ENCODE measurements at places on chromosomes 2 and 18.

DNA sequence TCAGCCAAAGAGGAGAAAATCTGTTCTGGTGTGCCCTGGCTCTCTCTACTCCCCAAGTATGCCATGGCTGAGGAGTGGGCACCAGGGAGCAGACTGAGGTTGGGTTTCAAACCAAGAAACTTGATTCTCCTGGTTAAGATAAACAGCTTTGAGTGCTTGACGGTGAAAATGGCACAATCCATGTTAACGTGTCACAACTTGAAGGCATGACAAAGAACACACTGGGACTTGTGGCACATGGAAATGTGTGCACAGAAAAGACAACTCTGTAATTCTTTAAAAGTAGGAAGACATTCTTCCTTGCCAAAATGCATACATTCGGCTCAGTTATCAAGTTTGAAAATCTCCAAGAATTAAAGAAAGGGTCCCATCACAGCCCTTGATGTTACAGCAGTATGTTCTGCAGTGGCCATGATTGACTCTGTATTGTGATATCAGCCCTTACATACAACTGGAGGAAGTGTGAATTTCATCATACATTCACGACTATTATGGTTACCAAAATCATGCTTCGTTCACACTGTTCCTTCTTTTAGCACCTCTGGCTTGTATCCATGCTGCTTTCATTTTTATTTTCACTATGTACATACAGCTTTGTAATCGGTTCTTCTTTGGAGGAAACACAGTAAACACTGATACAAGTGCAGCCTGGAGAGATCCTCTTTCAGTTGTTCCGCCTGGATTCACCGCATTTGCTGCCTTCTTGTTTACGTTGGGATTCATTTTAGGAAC lies 15.6 kb upstream of the ACTG2 start:
- no peak for DNase-seq

- DNase-seq: no peak
Measured at GRCh38 chr2:25976983-25977741, 5.1 kb downstream of the KIF3C start.

DNA sequence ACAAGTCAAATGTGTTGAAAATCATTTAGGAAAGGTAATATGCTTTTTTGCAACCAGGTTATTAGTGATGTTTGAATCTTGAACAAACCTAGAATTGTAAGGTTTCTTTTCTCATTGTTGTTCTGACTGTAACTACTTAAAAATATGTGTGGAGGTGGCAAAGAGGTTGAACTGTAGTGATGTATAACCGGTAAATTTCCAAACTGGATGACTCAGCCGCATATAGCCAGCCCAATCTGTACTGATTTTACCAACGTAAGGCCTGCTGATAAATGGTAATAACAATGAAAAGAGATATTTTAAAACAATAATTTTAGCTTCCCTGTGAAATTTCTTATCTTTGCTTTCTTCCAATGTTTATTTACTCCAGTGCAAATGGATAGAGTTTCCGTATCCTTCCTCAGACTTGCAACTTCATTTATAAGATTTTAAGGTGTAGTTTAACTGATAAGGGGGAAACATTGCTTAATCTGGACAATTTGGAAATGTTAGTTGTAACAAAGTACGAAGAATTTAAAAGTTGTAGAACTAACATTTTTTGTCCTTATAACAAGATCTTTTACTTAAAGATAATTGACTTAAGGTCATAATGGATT lies 1170.4 kb upstream of the ZEB2 start:
- DNase-seq: no peak

- no peak for DNase-seq
Measured at GRCh38 chr2:47728551-47728950, 54.4 kb upstream of the MSH6 start.

Measured in stimulated activated CD4-positive, alpha-beta T cell treated with anti-CD3 and anti-CD28 coated beads, TNF-alpha, amount 100 ng/mL, for 1 hour (primary cell).